ENCODE measurements at places on chromosomes 7 and 10. TPM values are rescaled to one million over a fixed set of nuclear protein-coding genes. Genes with fewer than 3 reads are reported as not detected.
A peak's percentile ranks its signal among the peaks of the same experiment; 100 is the strongest.

DNA sequence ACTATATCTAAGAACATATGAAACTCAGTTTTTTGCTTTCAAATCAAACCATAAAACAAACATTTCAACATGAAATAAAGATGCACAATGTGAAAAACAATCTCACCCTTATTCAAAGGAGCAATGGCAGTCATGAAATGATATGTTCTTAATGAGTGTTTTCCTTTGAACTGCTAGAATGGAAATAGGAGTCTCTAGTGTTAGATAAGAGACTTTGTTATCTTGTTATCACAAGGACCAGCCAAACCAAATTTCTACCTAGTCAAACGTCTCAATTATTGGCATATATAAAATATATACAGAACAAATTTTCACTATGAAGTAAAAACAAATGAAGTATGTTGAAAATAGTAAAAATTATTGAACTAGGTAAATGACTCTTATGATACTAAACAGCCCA lies 1.2 kb downstream of the VPS41 start:
- no peak for DNase-seq

DNA sequence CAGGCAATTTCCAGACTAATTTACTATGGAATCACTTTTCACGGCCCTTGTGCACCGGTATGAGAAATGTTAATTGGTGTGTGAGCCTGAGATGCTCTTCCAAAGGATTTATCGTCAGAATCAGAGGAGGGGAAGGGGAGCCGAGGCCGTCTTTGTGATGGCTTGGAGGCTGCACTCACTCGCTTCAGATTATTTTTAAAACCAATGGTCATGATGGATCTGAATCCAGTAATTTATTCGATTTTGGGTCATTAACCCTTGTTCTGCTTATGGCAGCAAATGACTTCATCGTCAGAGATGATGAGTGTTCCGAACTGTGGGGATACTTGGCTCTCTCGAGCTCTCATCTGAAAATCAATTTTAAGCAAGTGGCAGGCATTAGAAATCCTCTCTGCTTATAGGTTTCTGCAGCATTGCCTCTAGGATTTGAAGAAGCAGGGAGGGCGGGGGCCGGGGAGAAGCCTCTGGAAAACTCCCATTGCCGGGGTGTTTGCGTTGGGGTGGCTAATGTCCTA lies 576.3 kb downstream of the LRMDA start:
- DNase-seq, result no peak

- peak; percentile 74 for DNase-seq
These were observed 105.2 kb upstream of the PPIF start for GRCh38 chr10:79241990-79242619.

DNA sequence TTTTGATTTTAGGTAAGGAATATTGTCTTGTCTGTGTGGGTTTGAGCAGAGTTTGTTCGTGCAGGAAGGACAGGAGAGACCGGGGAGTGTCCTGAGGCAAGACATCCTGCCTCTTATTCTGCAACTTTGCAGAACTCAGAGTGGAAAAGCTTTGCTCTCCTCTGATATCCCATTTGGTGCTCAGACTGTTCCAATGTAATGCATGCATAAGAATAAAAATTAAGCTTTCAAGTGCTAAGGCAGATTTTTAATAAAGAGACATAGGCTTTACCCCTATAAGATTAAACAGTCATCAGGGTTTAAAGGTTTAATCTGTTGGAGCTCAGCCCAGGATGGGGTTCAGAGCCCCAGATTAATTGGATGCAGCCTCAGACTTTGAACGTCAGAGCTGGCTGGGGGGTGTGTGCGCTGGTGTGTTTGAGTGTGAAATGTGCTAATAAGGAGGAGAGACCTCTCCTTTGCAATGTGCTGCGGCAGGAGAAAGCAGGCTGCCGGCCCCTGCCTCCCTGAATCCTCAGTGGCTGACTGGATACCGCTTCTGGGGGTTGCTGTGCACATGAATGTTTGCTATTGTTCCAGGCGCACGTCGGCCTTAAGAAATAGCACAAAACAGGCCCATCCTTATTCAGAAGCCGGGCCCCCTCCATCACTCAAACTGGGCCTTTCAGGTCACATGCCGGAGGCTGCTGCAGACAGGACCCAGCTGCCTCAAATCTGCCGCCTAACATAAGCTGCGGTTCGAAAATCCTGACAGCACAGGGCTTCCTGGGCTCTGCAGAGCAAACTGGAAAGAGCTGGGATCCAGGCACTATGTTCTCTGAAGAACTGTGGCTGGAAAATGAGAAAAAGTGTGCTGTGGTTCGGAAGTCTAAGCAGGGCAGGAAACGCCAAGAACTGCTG lies 84.1 kb upstream of the PRR15 start:
- DNase-seq, result peak; percentile 16

DNA sequence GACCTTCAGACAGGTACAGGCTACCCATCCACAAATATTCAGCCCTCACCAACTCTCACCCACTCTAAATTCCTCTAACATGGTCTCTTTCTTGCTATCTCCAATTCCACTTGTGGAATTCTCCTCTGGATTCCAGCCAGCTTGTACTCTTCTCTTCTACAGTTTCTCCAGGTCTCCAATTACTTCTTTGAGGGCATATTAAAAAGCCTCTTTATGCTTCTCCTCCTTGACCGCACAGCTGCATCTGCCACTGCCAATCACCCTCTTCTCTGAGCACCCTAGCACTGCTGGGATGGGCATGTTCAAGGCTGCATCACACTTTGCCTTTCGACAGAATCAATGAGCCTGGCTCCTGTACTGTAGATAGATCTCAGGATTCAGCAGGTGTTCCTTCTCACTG lies 101.5 kb upstream of the ANKRD1 start:
- no peak for DNase-seq

DNA sequence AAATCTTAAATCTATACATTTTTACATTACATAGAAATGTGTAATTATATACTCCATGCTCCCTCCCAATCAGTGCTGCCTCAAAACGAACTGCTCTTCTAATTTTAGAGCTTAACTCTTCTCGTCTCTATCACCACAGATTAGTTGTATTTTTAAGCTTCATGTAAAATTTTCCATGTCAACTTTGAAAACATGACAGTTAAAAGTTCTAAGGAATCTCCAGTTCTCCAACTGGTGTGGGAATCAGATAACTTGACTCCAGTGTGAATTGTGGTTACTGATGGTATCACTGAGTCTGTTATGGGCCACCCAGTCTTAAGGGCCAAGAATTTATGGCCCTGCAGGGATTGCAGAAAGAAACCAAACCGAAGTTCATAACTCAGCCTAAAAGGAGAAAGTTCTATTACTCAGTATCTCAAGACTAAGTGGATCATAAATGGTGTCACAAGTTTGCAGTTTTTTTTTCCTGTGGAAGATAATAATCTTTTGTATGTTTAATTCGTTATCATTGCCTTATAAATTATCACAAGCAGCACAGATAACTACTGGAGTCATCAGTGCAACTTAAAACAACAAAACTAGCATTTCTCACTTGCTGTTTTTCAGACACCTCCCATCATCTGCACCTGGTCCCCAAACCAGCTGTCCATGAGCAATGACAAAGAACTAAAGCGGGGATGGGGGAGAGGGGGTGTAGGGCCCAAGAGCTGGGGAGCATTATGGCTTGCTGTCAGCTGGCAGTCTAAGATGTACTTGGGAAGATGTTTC lies 31.5 kb upstream of the KMT2E start:
- DNase-seq, result peak; percentile 94

- DNase-seq, result no peak
These were observed 128.3 kb downstream of the SKAP2 start for GRCh38 chr7:26735976-26736600.

KAT6B gene
- total RNA-seq, result 26.3 TPM

ACHE gene
- not detected for total RNA-seq

EIF5AL1 gene
- total RNA-seq, result 0.86 TPM

CADPS2 gene
- 27.2 TPM for total RNA-seq

GNAI1 gene
- 56.0 TPM for total RNA-seq

GPR15LG gene
- not detected for total RNA-seq

PPP1R17 gene
- total RNA-seq, result not detected

Measured in fibroblast of villous mesenchyme (primary cell).